Renal pelvis (tissue), 12 donors: ENCODE measurements at places on chromosomes 12 and 14.

GRCh38 chr12:6966351-6966750 is 4.1 kb downstream of the PHB2 start:
- DNase-seq = no peak

DNA sequence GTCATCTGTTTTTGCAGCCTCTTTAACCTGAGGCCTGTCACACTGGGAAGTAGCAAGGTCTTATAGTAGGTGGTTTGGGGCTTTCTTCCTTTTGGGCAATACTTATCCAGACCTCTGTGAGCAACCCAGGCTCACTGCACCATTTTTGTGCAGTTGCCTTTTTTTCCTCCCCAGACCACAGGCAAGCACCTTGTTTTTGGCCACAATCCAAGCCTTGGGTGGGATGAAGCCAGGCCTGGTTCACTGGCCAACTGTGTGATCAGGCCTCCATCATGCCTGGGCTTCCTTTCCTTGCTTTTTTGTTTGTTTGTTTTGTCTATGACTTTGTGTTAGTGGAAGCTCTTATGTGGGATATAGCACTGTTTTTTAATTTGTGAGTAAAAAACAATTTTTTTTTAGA is 71.7 kb downstream of the DNAH10 start:
- no peak for DNase-seq

GRCh38 chr12:56431850-56432249 is 17.4 kb downstream of the TIMELESS start:
- DNase-seq = no peak

GRCh38 chr12:106918746-106919145 is 37.0 kb upstream of the TMEM263 start:
- DNase-seq = peak; percentile 19

- peak; percentile 35 for DNase-seq
Measured at GRCh38 chr12:68609998-68610369, 715 bp upstream of the RAP1B start.

DNA sequence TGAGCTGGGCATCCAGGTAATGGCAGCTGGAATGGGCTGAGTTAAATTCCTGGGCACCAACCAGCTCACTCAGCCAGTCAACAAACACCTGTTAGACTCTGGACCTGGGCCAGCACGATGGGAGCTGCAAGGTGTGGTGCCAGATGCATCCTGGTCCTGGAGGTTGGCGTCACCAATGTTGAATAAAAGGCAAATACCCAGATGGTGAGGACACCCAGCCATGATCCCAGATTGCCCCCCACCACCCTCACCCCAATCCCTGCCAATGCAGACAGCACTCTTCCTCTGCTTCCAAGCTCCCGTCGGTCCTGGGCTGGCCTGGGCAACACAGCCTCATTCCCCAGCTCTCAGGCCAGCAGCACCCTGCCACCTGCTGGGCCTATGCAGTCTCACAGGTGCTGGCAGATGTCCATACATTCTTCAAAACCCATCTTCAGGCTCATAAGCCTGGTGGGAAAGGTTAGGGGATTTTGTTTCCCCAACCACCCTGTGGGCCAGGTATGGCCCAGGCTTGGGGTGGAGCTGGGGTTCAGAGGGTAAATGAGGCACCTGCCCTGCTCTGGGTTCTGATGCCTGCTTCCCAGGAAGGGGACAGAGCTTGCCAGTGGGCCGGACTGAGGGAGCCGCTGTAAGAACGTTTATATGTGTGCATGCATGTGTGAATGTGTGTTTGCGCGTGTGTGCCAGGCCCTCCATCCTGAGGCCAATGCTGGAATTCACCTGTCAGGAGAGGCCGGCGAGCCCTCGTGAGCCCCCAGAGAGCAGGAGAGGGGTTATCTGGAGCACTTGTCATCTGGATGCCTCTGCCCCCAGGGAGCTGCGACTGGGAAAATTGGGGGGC is 58.0 kb downstream of the LGMN start:
- no peak for DNase-seq

GRCh38 chr12:77760271-77761025 is 70.2 kb upstream of the NAV3 start:
- DNase-seq = no peak

GRCh38 chr14:32762886-32763285 is 175.8 kb upstream of the NPAS3 start:
- no peak for DNase-seq

GRCh38 chr12:4938900-4939299 is 29.2 kb downstream of the KCNA1 start:
- DNase-seq = no peak

DNA sequence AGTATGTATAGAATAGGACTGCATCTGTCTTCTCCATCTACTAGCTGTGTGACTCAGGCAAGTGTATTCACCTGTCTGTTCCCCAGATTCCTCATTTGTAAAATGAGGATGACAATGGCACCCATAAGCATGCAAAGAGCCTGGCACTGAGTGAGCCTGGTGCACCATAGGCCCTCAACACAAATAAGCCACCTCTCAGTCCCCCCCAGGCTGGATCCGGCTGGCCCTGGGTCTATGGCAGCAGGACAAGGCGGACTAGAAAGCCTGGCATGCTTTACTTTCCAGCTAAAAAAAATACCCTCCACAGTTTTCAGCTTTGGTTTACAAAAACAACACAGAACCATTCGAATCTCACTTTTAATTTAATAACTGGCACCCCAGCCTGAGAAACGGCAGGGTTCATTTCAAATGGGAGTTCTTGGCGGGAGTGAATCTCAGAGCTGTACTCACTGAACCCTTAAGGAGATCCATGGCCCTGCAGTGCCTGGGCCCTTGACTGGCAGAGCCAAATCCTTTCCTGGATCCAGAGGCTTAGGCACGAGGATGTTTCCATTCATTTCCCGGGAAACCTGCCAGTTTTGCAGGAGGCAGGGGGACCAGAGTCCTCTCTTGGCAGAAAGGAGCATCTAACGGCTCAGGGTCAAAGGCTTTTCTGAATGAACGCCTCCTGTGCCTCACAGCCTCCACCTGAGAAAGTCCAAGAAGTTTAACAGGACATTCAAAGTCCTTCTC is 17.7 kb downstream of the SYNE3 start:
- DNase-seq = no peak

GRCh38 chr14:103859416-103860202 is 12.2 kb upstream of the PPP1R13B start:
- DNase-seq = no peak

DNA sequence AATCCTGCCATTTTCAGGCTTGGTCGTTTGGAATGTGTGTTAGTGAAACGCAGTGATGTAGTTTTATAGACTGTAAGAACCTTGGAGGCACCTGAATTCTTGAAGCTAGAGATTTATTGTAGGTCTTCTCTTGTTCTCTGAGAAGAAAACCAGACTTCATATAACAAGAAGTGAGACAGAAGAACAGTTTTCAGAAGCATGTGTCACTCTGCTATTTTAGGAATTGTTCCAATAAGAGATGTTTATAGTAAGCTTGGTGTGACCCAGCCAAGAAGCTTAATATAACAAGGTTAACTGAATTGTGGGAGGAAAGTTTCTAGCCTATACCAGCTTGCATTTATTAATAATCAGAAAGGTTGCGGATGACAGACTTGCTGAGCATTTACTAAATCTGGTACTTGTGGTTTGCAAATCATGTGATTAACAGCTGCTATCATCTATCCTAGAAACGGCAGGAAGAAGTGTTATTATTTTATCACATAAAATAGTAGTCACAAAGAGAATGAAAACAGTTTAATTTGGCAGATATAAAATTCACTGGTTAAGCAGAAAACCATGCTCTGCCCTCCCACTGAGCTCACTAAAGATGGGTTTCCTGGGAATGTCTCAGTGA is 49.2 kb upstream of the BCAT1 start:
- no peak for DNase-seq

DNA sequence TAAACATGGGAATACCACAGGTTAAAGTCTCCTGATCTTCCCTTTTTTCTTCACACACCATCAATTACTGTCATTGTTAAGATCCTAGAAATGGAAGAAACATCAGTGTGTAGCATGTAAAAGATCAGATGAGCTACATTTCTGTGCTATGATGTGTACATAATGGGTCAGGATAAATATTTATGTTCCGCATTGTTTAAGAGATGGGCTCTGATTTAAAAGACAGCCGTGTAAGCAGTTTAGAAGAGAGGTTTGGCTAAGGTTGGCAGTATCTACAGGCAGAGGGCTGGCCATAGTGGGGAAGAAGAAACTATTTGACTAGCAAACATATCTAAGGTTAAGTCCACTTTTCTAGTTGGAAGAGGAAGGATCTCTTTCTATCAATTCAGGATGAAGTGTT is 49.4 kb downstream of the LRRC9 start:
- no peak for DNase-seq

DNA sequence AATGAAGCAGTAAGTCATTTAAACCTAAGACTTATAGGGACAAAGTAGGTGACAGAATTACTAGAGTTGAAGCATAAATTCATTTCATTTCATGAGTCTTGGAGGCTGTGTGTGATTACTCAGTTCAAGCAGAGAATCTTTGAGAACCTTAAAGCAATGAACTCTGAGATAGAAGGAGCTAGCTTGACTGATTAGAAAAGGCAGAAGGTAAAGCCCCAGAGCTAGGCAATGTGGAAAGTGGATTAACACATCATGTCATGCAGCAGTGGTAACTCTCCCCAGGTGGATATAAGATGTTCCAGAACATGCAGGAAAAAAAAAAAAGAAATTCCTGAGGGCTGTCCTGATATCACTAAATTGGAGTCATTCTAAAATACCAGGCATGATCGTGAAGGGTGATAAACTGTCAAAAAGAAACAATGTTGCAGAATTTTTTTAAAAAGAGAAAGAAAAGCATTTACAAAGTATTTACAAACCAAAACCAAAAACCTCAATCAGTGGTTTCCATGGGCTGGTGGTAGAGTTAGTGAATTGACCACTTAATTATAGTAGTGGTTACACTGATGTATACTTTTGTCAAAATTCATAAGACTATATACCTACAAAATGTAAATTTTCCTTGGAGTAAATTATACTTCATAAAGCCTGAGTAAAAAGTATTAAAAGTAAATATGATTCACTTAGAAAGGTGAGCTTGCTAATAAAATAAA is 12.7 kb upstream of the SLC16A7 start:
- no peak for DNase-seq

GRCh38 chr12:125064492-125064891 is 743 bp upstream of the AACS start:
- DNase-seq = no peak

DNA sequence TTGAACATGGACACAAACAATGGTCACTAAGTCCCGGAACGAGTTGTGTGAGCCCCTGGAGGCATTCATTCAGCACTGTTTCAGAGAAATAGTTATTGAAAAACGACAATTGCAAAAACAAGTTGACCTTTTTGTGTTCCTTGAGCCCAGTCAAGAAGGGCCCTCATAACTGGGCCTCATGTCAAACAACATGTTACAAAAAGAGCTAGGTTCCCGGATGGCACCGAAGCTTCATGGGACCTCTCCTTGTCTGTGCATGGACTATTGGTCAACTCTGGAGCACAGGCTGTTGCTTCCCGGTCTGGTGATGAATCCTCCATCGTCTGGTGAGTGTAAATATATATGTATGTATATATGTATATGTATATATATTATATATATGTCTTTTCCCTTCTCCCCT is 176.6 kb downstream of the ALG10 start:
- DNase-seq = no peak
